DMS 273 treated with DMSO at 0.1 percent for 48 hours (cell line): ENCODE measurements at places on chromosomes 2 and 18.

GRCh38 chr2:186130748-186131641, 355.1 kb upstream of the ZC3H15 start:
- DNase-seq = no peak

- no peak for DNase-seq
Observed at GRCh38 chr2:236166796-236167296, 1.3 kb downstream of the GBX2 start.

- DNase-seq = no peak
Observed at GRCh38 chr2:60515721-60516226, 37.7 kb downstream of the BCL11A start.

- DNase-seq = no peak
Observed at GRCh38 chr2:20573620-20574422, 77.1 kb downstream of the HS1BP3 start.

GRCh38 chr2:96810783-96811192, 5.3 kb upstream of the CNNM3 start:
- no peak for DNase-seq

DNA sequence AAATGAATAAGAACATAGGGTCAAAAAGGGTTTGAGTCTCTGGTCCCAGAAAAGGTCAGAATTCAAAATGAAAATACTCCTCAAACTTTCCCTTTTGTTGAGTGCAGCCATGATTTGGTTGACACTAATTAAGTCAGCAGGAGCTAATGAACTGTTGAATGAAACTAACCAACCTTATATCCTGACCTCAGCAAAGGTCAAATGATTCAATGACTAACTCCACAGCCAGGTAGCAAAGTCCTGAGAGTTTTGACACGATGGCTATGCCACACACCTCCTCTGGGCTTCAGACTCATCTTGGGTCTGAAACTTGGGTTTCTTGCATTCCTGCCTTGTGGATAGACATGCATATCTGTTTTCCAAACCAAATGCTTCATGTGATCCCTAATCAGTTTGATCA, 172.3 kb downstream of the INO80D start:
- DNase-seq = no peak

- no peak for DNase-seq
Observed at GRCh38 chr18:24485681-24486080, 25.2 kb downstream of the HRH4 start.

- no peak for DNase-seq
Observed at GRCh38 chr2:161204846-161205245, 44.6 kb downstream of the TANK start.

GRCh38 chr2:196163285-196163684, 8.1 kb downstream of the STK17B start:
- DNase-seq = no peak

- no peak for DNase-seq
Observed at GRCh38 chr2:176997792-176998169, 214.8 kb upstream of the HNRNPA3 start.

DNA sequence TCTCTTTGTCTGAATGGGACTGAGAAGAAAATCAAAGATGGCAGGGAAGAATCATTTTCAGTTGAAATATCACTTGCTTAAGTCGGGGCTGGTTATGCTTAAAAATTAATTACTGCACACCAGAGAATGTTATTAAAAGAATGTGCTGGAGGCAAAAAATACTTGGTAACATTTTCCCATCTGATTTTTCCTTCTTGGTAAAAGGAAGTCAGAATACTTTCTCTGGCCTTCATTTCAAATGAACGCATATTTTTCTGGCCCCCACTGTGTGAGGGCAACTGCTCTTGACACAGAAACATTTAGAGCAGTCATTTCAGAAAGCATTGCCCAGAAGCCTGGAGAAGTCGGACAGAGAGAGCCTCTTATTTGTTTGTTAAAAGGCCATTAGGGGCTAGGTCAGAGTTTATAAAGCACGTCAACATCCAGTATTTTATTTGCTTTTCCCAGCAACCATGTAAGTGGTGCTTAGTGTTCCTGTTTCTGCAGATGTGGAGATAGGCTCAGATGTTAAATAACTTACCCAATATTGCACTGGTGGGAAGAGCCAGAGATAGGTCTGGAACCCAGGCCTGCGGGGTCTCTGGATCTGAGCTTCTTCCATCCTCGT, 32.9 kb upstream of the LYPD6B start:
- DNase-seq = no peak

- no peak for DNase-seq
Observed at GRCh38 chr2:158743466-158743865, 51.7 kb upstream of the DAPL1 start.

DNA sequence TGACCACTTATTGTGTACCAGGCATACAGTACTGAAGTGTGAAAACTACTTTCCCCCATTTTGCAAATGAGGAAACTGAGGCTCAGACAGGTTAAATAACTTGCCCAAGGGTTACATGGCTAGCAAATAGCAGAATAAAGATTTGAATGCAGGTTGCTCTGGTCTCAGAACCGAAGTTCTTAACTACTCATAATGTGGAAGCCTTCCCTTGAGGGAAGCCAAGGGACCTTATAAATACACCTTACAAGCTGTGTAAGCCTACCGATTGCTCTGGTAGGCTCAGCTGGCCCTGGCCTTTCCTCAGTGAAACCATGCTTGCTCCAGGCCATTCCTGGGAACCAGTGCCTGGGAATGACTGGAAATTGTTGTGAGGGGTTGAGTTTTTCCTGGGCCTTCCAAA, 114.6 kb upstream of the CDCA7 start:
- DNase-seq = no peak

- DNase-seq = no peak
Observed at GRCh38 chr2:186379052-186379451, 107.0 kb upstream of the ZC3H15 start.

GRCh38 chr18:49596687-49597086, 34.8 kb downstream of the LIPG start:
- DNase-seq = no peak

- no peak for DNase-seq
Observed at GRCh38 chr2:203533676-203534591, 1.2 kb downstream of the RAPH1 start.

DNA sequence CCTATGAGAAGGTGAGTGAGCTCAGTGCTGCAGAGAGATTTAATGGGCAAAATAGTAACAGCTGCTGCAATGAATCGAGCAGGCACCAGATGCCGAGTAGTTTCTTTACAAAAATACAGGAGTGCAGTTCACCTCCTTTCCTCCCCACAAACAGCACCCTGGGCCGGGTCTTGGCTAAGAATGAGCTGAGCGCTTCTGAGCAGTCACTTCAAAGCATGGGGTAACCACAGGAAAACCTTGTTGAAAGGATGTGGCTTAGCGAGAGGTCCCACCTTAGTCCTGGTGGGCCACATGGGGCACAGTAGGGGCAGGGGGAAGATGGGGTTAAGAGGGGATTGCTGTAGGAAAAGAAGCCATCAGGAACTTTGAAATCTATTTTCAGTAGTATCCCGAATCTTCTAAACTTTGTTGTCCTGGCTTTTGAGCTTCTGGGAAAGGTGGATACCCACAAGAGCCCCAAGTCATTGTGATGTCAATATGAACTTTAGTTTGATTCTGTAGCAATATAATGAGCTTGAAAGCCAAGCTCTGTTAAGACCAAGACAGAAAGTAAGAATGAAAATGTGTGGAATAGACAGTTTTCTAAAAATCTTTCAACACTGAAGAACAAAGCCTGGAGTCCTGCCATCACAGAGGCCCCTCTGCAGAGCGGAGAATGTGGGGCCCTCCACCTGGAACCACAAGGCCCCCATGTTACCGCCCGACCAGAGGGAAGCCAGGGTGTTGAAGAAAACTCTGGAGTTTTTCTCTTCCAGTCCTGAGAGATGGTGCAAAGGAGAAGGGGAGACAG, 101.0 kb upstream of the ZNF236 start:
- DNase-seq = peak; percentile 50

DNA sequence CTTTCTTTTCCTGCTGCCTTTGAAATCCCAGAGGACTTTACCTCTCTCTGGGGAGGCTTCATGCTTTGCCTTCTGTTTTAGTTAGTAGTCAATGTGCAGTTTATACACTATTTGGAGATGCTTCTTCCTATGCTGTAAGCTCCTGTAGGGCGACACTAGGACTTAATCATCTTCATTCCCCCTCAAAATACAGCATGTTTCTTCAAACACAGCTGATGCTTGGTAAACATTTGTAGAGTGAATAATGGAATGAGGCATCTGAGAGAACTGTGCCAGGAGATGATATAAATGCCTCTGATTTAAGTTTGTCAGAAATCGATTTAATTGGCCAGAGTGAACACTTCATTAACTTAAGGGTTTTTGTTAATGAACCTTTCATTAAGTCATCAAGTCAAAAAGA, 43.4 kb downstream of the LHCGR start:
- no peak for DNase-seq

GRCh38 chr2:119487434-119488244, 36.6 kb downstream of the SCTR start:
- DNase-seq = no peak

- DNase-seq = no peak
Observed at GRCh38 chr2:234601213-234601612, 104.3 kb upstream of the ARL4C start.

DNA sequence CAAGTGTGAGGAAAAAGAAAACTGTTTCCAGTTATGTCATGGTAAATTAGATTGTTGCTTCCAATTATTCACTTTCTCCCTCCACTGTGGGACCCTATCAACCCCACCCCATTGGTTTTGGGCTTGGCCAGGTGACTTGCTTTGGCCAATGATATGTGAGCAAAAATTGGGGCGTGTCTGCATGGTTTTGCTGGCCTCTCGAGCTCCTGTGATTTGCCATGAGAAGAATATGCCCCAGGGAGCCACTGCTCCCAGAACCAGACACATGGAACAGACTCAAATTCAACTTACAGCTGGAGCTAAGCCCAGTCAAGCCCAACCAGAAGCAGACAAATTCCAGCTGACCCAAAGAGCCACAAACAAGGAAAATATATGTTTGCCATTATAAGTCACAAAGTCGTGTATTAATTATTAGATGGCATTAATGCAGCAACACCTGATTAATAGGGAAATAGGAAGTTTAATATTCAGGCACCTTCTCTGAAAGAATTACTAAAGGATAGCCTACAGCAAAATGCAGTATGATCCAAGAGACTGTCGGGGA, 248.9 kb downstream of the ANAPC1 start:
- no peak for DNase-seq

- DNase-seq = no peak
Observed at GRCh38 chr2:122491011-122491410, 735.6 kb downstream of the TSN start.

- DNase-seq = no peak
Observed at GRCh38 chr2:125652280-125652679, 1003.7 kb upstream of the GYPC start.

DNA sequence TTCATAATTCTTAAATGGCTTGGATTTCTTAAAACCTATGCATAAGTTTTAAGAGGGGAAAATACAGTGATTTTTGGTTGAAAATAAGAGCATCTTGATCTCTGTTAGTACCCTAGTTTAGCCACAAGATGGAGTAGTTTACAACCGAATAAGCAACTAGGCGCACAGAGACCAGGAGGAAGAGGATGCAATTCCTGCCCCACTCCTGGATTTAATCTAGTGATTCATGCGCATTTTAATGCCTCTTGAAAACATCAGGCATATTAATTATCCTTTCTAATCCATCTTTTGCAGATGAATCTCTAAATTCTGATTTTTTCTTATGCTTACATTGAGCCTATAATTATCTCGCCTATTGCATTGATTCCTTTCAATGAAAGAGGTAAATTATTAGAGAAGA, 76.7 kb downstream of the MRPS9 start:
- DNase-seq = peak; percentile 31

DNA sequence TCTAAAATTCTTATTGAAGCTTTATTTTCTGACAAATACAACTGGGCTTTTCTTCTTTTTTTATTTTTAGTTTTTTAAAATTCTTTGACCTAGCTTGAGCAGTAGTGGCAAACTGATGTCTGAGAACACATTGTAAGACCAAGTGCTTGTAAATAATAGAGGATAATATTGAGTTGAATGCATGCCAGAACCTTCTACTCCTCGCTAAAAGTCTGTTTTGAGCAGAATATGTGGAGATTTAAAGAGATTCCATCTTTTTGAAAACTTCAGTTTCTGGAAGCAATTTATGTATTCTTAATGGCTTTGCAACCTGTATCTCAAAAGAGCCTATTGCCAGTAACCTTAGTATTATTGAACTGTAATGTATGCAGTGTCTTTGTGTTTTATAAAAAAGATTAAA, 148.3 kb downstream of the KCNJ3 start:
- DNase-seq = no peak

GRCh38 chr18:77622009-77622692, 372.5 kb downstream of the GALR1 start:
- no peak for DNase-seq

- DNase-seq = peak; percentile 40
Observed at GRCh38 chr2:42809819-42810120, 17.4 kb upstream of the HAAO start.

- DNase-seq = no peak
Observed at GRCh38 chr18:32934201-32934600, 161.4 kb upstream of the KLHL14 start.

DNA sequence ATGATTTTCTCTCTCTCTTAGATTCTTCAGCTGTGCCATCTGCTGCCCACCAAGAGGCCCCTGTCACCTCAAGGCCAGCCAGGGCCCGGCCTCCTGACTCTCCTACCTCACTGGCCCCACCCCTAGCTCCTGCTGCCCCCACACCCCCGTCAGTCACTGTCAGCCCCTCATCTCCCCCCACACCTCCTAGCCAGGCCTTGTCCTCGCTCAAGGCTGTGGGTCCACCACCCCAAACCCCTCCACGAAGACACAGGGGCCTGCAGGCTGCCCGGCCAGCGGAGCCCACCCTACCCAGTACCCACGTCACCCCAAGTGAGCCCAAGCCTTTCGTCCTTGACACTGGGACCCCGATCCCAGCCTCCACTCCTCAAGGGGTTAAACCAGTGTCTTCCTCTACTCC, 9.4 kb upstream of the GMPPA start:
- no peak for DNase-seq

DNA sequence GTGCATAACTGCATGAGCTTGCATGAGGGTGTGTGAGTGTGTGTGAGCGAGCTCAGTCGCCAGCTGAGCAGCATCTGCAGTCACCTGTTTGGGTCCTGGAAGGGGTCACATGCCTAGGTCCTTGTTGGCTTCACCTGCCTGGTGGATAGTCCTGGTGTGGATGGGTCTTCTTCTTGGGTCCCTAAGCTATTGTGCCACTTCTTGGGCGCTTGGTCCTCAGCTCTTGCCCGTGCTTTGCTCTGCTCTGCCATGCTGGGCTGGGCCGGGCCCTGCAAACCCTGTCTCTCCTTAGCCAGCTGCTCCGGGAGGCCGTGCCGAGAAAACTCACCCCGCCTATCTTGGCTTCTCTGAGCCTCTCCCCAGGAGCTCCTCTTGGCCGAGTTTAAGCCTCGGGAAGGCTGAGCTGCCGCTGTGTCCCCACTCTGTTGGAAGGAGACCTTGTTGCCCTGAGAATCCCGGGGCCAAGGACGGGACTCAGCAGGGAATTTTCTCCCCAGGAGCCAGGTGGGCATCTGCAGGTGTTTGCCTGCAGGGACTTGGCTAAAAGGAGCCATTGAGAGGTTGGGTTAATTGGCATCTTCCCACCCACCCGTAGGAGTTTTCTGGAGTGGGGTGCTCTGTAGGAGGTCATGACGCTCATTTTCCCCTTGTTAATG, 300.8 kb downstream of the NDUFA10 start:
- no peak for DNase-seq
